ENCODE measurements at places on chromosomes 3 and 15. TPM values are rescaled to one million over a fixed set of nuclear protein-coding genes. Genes with fewer than 3 reads are reported as not detected.

The FAM107A gene
- total RNA-seq = not detected

The MYL3 gene
- not detected for total RNA-seq

DNA sequence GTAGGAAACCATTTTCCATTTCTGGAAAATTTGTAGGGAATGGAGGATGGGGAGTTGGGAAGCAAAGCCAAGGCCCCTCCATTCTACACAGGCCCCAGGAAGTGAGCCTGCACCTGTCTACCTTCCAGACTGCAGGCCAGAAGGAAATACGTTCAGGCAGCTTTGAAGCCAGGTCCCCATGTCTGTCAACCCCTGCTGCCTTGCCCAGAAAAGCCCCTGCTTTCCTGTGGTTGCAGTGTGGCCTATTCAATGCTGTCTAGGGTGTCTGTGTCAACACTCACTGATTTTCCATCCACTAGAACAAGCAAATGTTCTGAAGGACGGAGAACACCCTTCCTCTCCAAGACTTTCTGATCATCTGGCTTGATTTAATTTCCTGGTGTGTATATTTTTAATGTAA lies 281.9 kb downstream of the TLE3 start:
- DNase-seq = peak; percentile 30

DNA sequence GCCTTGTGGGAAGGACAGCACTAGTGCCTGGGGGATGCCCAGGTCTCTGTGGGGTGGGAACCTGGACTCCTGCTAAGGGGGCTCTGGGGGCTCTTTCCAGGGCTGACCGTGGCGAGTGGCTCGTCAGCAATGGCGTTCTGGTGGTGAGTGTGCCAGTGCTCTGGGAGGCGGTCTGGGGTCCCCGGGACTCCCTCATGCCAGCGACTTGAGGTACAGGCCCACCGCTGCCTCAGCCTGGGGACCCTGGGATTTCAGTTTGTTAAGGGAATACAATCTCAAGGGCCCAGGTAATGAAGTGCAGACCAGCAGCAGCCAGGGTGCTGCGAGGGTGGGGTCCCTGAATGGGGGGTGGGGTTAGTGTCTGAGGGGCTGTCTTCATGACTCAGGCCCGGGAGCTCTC lies 2.5 kb downstream of the PLA2G4B start:
- no peak for DNase-seq
